Spinal cord (tissue), 10 donors: ENCODE measurements at places on chromosomes 12 and 14. TPM values are rescaled to one million over a fixed set of nuclear protein-coding genes. Genes with fewer than 3 reads are reported as not detected.

The RNF41 gene
- total RNA-seq: 58.0 TPM

The STAT2 gene
- 145 TPM for total RNA-seq

The HSPB8 gene
- 27.3 TPM for total RNA-seq

The SH2B3 gene
- total RNA-seq: 10.2 TPM

The NRIP2 gene
- total RNA-seq: 3.4 TPM
